ENCODE measurements at places on chromosomes 1 and 21. TPM values are rescaled to one million over a fixed set of nuclear protein-coding genes. Genes with fewer than 3 reads are reported as not detected.

- H3K4me1 ChIP-seq: peaks cover 6% of the 10 kb centered on the region
- no peak overlapping the region for H3K27ac ChIP-seq
- no peaks in the 10 kb centered on the region for H3K27me3 ChIP-seq
Observed at GRCh38 chr21:26107429-26107828, 63.1 kb downstream of the APP start.

DNA sequence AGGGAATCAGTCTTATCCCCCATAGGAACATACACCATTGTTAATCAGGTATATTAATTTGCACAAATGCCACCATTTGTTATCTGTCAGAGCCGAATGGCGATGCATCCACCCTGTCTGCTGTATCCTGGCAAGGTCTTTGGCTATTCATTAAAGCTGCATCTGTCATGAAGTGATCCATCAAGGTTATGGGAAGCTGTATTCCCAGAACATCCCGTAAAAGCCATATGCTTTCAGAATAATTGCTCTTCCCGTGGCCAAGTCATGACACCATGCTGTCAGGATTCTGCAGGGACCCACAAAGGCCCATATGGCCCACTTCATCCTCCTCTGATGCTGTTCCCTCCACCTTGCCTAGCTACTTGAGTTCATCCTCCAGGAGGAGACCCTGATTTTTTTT is 103.9 kb downstream of the RAVER2 start:
- no peaks in the 10 kb centered on the region for H3K4me1 ChIP-seq
- no peaks in the 10 kb centered on the region for H3K27me3 ChIP-seq
- no peak for DNase-seq

DNA sequence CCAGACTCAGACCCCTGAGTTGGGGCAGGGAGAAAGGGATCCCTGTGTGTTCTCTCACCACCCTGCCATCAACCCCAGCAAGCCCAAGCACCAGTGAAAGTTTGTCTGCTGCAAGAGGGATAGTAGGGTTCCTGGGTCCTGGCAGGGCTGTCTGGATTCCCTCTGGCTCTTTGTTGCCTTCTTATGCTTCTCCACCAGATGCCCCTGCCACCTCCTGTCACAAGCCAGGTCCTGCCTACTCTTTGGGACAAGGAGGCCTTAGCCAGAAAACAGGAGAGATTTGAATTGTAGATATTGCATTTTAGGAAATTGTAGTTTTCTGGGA is 21.7 kb downstream of the UBE2T start:
- peaks cover 2% of the 10 kb centered on the region for H3K27me3 ChIP-seq
- H3K27ac ChIP-seq: no peak overlapping the region
- DNase-seq: no peak

GRCh38 chr1:116075990-116076389 is 35.2 kb upstream of the MAB21L3 start:
- DNase-seq: no peak
- H3K27ac ChIP-seq: no peak overlapping the region
- H3K4me3 ChIP-seq: no peak overlapping the region

The KRTAP7-1 gene
- total RNA-seq: not detected

Data from chondrocyte (in vitro differentiated cells).